ENCODE measurements at places on chromosomes 3 and 15.

- DNase-seq, result no peak
Observed at GRCh38 chr15:59002418-59002859, 15.0 kb downstream of the RNF111 start.

DNA sequence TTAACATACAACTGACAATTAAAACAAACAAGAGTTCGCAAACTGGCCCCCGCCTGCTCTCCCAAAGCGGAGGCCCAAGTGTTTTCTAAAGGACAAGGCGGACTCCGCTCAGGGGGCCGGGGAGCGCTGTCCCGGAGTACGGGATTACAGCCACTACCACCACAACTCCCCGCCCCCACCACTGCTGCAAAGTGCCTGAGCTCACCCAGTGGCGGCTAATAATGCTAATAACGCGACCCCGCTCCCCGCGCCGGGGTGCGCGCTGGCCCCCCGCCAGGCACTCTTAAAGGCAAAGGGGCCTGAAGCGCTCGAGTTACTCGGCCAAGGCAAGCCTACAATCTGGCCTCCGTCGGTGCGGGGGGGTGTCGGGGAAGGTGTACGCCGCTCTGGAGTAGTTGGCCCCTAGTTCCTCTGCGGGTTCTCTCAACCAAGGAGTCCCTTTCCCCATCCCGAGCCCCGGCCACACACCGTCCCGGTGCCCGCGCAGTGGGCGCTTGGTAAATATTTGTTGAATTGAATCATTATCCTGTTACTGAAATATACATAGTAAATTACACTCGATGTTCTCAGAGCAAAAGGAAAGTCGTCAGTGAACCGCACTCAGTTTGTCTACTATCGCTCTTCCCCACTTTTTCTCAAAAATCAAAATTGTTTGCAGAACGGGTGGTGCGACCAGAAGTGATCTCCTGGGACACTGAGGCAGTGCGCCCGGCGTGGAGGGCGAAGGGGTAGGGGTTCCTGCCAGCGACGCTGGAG lies 827 bp downstream of the WNT5A start:
- DNase-seq, result no peak

GRCh38 chr3:147941969-147942368 lies 532.8 kb downstream of the ZIC1 start:
- no peak for DNase-seq

DNA sequence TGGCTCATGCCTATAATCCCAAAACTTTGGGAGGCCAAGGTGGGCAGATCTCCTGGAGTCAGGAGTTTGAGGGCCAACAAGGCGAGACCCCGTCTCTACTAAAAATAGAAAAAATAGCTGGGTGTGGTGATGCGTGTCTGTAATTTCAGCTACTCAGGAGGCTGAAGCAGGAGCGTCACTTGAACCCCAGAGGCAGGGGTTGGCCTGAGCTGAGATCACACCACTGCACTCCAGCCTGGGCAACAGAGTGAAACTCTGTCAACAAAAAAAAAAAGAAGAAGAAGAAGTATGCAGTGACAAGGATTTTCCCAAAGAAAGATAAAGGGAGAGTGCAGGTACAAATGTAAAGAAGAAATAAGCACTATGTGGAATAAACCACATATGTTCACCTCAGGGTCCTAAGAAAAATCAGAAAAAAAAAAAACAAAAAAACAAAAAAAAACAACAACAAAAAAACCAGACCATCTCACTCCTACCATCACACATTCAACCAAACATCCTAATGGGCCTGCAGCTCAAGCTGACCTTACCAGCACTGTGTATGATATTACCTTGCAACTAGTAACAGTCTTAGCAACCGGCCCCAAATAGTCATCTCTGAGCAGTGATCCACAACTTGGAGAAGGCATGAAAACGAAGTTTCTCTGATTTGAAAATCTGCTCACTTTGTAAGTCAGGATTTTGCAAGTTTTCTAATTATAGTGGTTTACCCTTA lies 296.7 kb upstream of the PROK2 start:
- no peak for DNase-seq

GRCh38 chr3:63150880-63151279 lies 127.2 kb upstream of the SYNPR start:
- DNase-seq, result no peak

DNA sequence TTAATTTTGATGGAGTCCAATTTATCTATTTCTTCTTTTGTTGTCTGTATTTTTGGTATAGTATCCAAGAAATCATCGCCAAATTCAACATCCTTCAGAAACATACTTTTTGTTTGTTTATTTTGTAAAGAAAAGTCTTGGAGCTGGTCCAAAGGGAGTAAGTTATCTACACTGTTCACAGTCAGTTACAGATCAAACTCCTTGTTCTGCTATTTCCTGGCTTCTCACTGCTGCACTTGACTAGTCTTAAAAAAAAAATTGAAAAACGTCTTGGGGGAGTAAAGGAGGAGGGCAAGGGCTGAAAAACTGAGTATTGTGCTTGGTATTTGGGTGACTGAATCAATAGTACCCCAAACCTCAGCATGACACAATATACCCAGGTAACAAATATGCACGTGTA lies 105.6 kb downstream of the NFKBIZ start:
- DNase-seq, result no peak

GRCh38 chr15:69813881-69814280 lies 283.8 kb downstream of the TLE3 start:
- no peak for DNase-seq

DNA sequence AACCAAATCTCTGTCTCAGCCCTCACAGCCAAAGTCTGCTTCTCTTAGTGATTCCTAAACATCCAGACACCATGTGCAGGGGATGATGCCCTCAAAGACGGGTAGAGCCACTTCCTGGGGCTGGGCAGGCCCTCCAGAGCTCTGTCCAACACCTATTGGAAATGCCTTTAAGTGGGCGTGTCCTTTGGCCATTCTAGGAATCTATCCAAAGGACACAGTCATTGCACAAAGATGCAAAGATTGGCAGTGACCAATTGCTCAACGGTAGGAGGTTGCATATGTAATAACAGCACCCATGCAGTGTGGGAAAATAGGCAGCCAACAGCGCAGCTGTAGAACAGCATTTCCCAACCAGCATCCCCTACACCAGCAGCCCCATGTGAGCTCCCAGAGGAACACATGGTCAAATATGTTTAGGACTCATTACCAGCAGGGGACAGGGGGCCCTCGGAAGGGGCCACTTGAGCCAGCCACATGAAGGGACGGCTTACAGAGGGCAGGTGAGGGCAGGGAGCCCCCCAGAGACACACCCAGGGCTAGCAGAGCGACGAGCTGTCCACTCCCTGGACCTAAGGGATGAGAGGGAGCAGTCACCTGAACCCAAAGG lies 142.8 kb upstream of the IQSEC1 start:
- no peak for DNase-seq

DNA sequence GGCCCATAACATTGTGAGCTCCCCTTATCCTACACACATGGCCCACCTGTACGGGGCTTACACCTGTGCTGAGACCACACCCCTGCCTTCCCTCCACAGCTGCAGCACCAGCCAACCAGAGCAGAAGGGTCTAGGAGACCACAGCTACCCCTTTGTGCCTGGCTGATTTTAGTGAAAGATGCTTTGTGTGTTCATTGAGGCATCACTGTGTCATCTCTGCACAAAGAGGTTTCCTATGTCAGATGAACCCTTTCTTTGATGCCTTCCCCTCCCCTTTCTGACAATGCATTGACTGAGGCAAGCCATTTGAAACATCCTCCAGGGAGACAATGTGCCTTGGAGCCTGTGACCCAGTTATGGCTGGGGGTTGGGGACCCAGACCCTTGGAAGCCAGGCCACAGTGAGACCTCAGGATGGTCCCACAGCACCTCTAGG lies 54.9 kb upstream of the SLC7A14 start:
- no peak for DNase-seq

DNA sequence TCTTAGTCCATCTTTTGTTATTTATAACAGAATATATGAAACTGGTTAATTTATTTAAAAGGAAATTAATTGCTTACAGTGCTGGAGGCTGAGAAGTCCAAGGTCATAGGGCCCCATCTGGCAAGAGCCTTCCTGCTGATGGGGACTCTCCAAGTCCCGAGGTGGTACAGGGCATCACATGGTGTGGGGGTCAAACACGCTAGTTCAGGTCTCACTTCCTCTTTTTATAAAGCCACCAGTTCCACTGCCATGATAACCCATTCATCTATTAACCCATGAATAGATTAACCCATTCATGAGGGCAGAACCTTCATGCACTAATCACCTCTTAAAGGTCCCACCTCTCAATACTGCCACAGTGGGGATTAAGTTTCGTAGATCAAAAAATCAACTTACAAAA lies 659.3 kb downstream of the NAALADL2 start:
- no peak for DNase-seq

DNA sequence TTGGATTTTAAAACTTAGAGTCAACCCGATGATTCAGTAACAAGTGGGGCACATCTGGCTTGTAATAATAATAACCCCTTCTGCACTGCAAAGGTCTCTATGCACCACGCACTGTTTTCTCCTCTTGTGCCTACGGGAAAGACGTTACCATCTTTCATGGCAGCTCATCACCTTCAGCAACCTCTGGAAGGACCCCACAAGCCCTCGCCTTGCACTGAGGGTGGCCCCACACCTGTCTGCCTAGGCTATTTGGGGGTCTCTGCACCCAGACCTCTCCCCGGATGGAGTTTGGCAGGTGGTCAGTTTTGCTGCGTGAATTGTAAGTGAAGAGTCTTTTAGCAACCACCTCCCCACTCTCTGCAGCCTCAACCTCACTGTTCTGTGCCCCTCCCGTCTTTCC lies 138.6 kb upstream of the MEF2A start:
- DNase-seq, result no peak

DNA sequence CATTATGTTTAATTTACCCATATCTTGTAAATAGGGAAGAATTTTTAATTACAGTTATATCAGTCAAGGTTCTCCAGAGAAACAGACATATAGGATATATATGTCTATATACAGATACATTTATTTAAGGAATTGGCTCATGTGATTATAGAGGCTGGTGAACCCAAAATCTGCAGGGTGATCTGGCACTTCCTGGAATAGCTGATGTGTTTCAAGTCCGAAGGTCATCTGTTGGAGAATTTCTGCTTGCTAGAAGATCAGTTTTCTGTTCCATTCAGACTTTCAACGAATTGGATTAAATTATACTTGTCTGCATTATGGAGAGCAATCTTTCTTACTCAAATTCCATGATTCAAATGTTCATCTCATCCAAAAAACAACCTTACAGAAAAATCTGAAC lies 694.6 kb upstream of the DPPA4 start:
- no peak for DNase-seq

- no peak for DNase-seq
Observed at GRCh38 chr15:78276064-78276943, 11.9 kb downstream of the DNAJA4 start.

- no peak for DNase-seq
Observed at GRCh38 chr3:129608087-129608935, 1.8 kb upstream of the PLXND1 start.

DNA sequence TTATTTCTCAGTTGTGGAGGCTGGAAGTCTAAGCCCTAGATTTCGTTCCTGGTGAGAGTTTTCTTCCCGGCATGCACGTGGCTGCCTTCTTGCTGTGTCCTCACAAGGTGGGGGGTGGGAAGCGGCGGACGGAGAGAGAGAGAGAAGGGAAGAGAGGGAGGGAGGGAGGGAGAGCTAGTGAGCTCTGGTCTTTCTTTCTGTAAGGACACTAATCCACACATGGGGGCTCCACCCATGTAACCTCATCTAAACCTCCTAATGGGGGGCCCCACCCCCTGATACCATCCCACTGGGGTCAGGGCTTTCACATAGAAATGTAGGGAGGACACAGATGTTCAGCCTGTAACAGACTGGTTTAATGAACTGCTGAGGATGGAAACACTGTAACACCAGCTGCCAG lies 7.3 kb downstream of the FBLN2 start:
- DNase-seq, result no peak
